Activated T-cell treated with anti-CD3 and anti-CD28 coated beads, Interleukin-2, amount 50 U/mL, for 72 hours (primary cell): ENCODE measurements at places on chromosomes 7 and 10. TPM values are rescaled to one million over a fixed set of nuclear protein-coding genes. Genes with fewer than 3 reads are reported as not detected.

GRCh38 chr7:39681887-39682441 lies 58.6 kb downstream of the RALA start:
- DNase-seq = no peak

DNA sequence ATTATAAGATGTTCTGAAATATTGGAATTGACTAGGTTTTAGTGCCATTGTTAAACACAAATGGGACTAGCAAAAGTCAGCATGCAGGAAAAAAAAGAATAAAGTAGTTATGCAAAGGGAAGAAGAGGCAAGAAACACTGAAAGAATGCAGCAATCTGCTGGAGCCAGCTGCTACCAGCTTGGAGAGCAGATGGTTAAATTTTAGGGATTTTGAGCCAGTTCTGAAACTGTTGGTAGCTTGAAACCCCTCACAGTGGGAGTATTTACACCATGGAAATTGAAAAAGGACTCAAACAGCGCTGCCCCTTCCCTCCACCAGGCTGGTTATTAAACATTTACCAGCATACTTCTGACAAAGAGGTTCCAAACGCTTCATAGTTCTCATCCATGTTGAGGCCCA lies 41.0 kb downstream of the SCRN1 start:
- no peak for DNase-seq

DNA sequence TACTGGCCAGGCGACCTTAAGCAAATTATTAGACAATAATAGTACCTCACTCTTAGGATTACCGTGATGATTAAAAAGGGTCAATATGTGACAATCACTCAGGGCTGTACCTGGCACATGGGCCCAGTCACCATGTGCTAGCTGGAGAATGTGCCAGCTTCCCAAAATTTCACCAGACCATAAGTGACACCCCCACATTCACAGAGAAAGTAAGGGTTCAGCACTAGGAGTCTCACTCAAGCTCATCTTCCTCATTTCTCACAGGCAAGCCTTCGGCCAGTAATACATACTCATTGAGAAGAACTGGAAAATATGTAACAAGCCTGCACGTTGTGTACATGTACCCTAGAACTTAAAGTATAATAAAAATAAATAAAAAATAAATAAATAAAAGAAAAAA lies 22.4 kb upstream of the C10orf71 start:
- DNase-seq = no peak

The SRRM3 gene
- total RNA-seq = 0.12 TPM

The SSC4D gene
- 0.60 TPM for total RNA-seq
